ENCODE measurements at places on chromosomes 3 and 15. TPM values are rescaled to one million over a fixed set of nuclear protein-coding genes. Genes with fewer than 3 reads are reported as not detected.
A peak's percentile ranks its signal among the peaks of the same experiment; 100 is the strongest.

DNA sequence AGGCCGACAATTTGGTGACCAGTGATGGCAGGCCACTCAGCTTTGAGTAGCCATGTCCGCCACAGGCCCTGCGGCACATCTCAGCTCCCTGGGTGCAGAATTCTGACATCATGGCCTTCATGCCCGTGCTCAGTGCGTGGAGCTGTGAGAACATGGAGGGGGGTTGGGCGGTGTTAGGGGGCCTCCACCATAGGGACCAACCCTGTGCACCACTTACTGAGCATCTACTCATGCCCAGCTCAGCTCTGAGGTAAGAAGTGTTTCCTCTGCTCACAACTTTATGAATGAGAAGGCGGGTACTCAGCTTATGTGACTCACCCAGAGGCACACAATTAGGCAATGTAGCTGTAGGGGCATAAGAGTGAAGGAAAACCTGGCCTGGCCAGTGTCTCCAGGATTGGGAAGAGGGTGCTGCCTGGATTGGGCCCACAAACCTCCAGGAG lies 10.5 kb downstream of the ACOX2 start:
- DNase-seq, result peak; percentile 89

- DNase-seq, result no peak
Measured at GRCh38 chr3:6516143-6516542, 344.8 kb upstream of the GRM7 start.

GRCh38 chr3:78957456-78957855 lies 810.3 kb downstream of the ROBO1 start:
- no peak for DNase-seq

DNA sequence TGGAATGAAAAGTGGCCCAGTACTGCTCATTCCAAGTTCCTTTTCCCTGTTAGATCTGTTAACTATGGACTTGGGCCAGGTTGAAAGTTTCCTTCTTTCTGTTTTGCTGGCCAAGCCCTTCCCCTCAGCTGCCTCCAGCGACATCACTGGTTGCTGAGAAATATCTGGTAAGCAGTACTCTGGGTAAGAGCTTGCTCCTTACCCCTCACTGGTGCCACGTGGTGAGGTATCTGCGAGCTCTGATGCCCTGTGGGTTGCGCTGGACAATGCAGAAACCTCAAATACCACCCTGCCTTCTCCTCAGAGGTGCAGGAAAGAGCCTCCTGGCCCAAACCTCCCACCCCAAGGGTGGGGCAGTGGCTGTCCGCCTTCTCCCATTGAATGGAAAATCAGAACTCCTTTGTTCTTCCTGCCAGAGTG lies 42.9 kb upstream of the APH1B start:
- DNase-seq, result peak; percentile 45

GRCh38 chr3:172134352-172134751 lies 95.0 kb downstream of the FNDC3B start:
- DNase-seq, result no peak

DNA sequence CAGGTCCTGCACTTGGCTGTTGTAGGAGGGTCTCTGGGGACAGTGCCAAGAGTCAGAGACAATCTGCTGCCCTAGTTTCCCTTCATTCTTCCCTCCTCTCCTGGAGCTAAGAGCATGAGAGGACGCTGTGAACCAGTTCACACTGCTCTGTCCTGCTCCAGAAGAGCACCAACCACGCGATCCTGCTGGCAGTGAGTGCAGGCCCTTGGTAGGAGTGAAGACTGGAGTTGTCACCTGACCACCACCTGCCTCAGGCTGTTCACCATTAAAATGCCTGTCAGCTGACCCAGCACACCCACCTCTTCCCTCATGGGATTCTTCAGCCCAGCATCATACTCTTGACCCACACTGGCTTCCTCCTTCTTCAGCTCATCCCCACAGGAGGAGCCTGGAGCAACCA lies 2.9 kb downstream of the TM6SF1 start:
- no peak for DNase-seq

DNA sequence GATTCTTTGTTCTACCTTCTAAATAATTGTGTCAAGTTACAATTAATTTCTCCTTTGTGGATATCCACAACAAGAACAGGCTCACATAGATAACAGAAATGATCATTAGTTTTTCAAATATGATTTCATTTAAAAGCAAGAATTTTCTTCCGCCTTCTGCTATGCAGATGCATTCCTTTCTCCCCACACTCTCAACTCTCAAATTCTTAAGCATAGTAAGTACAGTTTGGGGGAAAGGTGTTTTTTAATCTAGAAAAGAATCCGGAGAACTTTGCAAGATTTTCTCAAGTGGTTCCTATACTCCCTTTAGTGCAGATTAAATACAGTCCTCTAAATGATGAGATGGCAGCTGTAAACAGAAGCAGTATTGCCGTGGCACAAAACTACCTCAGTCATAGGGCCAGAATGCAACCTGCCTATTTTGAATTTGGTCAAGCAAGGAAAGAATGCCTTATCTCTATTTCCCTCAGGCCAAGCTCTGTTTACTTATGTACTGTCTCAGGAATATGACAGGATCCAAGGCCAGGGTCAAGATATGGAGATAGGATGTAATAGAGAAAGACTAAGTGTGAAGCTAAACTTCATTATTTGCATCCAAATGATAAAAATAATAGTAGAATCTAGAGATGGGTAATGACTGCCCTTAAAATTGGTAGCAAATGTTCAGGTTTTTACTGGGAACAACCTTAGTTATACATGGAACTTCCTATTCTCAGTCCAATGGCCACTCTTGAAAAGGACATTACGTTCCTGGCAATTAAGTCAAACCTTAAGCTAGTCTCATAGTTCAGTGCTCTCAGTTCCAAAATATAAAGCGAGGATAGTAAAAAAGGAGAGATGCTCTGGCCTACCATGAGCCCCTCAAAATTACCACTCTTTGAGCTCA lies 77.3 kb upstream of the PHLDB2 start:
- no peak for DNase-seq

DNA sequence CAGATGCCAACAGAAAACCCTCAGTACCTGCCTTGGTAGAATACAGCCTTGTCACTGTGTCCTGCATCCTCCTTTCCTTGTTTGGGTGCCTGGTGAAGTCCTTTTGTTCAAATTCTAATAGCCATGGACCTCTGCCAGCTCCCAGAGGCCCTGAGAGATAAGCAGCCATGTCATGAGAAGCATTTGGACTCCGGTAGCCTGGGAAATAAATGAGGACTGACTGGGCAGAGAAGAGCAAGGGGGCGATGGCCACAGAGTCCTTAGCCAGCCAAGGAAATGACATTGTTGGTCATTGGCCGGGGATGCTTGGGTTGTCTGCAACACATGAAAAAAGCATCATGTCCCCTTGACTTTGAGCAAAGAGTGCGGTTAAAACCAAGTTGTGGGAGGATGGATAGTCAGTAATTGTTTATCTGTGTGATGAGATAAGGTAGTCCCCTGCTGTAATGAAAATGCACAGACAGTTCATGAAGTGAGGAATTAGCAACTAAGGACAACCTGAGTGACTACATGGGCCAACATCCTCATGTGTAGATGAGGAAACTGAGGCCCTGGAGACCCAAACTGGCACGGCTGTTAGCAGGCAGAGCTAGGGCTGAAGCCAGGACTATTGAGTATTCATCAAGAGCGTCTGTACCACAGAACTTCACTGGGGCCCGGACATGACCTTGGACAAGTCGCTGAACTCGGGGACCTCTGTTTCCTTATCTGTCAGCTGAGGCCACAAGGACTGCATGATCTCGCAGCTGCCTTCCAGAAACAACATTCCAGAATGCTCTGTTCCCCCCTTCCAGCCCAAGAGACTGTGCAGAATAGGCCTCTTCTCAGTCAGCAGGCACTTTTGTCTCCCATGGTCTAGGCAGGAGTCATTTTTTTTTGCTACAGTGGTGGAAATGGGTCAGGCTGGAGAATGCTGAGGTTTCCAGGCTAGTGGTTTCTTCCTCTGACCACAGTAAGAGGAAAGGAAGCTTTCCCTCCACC lies 90.5 kb upstream of the CTDSPL start:
- DNase-seq, result no peak

DNA sequence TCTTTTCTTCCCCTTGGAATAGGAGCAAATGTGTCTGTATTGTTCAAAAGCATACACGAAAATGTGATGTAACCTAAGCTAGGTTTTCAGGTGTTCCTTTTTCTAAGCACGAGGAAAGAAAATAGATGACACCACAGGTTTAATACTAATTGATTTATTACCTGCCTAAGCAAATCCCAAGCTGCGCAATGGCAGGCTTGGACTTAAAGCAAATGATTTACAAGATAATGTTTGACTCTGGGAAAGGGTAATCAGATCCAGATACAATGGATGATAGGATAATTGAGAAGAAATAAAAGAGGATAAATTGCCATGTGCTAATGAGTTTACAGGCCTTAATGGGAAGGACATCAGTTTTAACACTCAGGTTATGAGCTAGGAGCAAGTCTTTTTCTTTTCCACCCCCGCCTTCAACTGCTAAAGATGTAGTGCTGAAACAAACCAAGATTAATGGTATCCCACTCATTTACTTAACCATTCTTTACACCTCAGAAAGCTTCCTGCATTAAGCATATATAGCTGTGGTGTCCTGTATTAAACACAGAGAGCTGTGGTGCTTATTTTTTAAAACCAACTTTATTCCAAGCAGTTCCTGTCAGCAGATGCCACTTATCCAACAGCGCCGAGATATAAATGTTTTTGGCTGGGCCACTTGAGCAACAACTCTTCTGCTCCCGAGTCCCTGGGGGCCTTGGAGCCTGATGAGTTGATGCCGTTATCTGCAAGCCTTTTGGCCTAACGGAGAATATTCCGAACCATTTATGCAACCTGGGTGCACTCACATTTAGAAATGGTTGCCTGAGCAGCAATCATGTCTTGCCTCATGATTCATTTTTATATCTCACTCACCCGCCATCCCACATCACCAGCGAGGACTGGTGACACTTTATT lies 205.5 kb downstream of the MECOM start:
- DNase-seq, result no peak

- no peak for DNase-seq
Measured at GRCh38 chr3:178022599-178022998, 513.6 kb upstream of the KCNMB2 start.

- DNase-seq, result no peak
Measured at GRCh38 chr3:34844323-34844620, 795.1 kb upstream of the ARPP21 start.

DNA sequence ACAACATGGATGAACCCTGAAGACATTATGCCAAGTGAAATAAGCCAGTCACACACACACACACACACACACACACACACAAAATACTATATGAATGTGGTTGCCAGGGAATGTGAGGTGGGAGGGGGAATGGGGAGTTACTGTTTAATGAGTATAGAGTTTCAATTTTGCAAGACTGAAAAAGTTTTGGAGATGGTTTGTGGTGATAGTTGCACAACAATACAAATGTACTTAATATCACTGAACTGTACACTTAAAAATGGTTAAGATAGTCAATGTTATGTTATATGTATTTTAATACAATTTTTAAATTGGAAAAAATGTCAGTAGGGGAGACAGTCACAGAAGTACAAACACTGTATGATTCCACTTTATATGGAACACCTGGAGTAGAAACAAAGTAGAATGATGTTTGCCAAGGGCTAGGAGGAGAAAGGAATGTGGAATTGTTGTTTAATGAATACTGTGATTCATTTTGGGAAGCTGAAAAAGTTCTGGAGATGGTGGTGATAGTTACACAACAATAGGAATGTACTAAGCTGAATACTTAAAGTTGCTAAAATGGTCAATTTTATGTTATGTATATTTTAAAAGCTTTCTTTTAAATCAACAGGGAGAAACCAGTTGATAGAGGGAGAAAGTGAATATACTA lies 76.6 kb downstream of the RPL39L start:
- DNase-seq, result peak; percentile 71

DNA sequence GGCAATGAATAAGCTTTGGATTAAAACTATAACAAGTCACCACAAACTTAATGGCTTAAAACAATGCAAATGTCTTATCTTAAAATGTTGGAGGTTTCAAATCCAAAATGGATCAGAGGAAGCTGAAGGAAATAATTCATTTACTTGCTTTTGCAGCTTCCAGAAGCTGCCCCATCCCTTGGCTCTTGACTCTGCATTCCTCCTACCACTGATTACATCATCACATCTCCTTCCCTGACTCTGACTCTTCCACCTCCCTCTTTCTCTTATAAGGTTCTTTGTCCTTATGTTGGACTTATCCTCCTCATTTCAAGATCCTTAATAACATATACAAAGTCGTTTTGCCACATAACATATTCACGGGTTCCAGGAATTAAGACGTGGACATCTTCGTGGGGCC lies 982.8 kb upstream of the ROBO1 start:
- DNase-seq, result no peak

- DNase-seq, result no peak
Measured at GRCh38 chr3:56187051-56187450, 281.2 kb downstream of the ERC2 start.

- DNase-seq, result no peak
Measured at GRCh38 chr15:77985931-77986480, 91.5 kb downstream of the TBC1D2B start.

- peak; percentile 30 for DNase-seq
Measured at GRCh38 chr3:144053121-144053520, 81.5 kb downstream of the DIPK2A start.

GRCh38 chr3:142628801-142629200 lies 32.6 kb downstream of the PLS1 start:
- no peak for DNase-seq

DNA sequence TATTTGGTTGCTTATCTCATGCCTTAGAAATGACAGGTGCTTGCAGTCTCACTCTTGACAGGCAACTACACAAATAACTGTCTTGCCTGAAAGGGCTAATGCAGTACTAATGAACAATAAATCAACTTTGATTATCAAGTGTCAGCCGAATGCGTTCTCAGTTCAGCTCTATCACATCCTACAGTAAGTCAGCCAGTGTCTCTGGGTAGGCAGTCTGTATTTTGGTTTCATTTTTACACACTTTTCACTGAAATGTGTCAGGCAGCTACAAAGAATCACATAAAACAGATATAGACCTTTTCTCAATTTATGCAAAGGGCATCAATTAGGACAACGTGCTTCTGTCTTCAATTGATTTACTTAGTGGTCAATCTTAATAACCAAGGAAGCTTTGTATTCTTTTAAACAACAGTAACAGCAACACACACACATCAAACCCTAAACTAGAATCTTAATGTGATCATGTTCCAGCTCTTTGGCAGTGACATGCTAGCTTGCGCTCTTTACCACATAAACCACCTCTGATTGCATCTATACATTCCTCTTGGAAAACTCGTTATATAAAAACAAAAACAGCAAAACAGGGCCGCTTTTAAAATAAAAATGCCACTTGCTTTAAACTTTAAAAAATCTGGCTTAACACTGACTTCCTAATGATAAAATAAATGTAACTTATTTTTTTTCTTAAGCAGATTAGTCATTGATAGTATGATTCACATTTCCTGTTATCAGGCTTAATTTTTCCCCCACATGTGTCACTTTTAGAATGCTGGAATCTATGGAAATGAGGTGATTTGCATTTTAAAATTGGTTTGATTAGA lies 520.4 kb downstream of the FOXP1 start:
- DNase-seq, result no peak

The ZMYND10 gene
- total RNA-seq, result 0.08 TPM

The DNASE1L3 gene
- total RNA-seq, result not detected

The TP63 gene
- total RNA-seq, result 1.7 TPM

The CLDN16 gene
- total RNA-seq, result 0.15 TPM

The CCNB2 gene
- 210 TPM for total RNA-seq

The GPR62 gene
- not detected for total RNA-seq

Data from H4 (cell line).